ENCODE measurements at places on chromosomes 4 and X.

DNA sequence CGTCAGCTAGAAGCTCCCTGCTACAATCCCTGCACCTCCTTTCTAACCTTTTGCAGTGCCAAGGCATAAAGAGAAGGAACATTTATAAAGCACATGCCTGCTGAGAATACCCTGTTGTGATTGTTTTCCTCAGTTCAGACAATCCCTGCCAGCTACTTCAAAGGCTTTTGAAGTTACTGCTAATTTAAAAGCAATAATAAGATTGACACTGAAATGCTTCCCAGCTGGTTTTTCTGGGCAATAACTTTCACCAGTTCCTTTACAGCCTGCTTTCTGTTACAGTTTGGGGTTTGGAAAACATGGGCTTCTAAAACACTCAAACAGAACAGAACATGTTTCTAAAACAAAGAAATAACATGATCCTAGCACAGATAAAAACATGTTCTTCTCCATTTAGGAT, 232.3 kb upstream of the CPEB2 start:
- DNase-seq = no peak

DNA sequence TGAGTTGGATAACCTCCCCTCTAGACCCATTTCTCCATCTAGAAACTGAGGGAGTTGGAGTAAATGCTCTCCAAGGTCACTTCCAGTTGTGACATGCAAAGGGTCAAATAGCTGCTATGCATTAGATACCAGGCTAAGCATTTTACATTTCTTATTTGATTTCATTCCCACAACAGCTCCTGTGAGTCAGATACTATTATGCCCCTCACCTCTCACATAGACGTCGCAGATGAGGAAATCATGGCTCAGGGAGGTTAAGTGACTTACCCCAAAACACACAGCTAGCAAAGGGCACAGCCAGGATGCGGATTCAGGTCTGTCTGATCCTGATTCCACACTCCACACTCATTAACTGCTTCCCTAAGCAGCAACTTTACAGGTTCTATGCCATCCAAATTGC, 57.7 kb downstream of the PRPS1 start:
- no peak for DNase-seq

- no peak for DNase-seq
Measured at GRCh38 chr4:155532373-155533085, 134.1 kb upstream of the GUCY1A1 start.

- DNase-seq = no peak
Measured at GRCh38 chrX:48541140-48541814, 1.8 kb downstream of the TBC1D25 start.

GRCh38 chrX:70481471-70482270, 37.0 kb downstream of the DLG3 start:
- DNase-seq = no peak

DNA sequence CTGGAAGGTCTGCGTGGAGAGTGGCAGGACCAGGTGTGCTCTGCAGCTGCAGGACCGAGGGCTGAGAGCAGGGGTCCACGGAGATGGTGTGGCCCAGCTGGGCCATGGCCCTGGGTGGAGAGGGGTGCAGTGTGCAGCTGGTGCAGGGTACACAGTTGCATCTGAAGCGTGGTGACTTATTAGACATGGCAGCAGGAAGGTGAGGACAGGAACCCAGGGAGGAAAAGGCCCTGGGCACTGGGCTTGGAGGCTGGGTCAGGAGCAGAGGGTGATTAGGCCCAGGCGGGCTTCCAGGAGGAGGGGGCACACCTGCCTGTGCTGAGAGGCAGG, 214.6 kb upstream of the PSAPL1 start:
- no peak for DNase-seq

GRCh38 chr4:129014566-129015509, 78.5 kb downstream of the SCLT1 start:
- no peak for DNase-seq

- no peak for DNase-seq
Measured at GRCh38 chr4:118348886-118349285, 3.9 kb downstream of the PRSS12 start.

DNA sequence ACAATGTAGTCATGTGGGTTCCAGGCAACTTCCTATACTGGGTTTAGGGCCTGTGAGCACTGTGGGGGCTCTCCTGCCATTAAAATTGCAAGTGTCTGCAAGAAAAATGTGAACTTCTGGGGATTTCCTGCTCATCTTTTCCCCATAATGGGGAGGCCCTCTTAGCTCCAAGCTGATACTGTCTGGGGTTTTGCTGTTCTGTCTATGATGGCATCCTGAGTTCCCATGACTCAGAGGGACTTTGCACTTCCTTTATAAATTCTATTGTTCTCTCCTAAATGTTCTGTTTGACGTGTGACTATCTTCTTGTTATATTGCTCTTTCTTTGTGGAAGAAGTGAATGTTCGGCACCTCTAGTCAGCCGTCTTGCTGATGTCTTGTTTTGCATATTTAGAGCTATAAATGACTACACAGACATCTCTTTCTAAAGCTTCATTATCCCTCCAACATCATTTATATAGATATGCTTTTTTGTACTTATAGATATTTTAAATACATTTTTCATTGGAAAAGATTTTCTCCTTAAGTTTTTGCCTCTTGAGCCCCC, 465.8 kb downstream of the NAF1 start:
- DNase-seq = no peak

GRCh38 chr4:53378171-53378482, 686 bp downstream of the FIP1L1 start:
- no peak for DNase-seq

- peak; percentile 12 for DNase-seq
Measured at GRCh38 chrX:66731398-66731797, 92.5 kb upstream of the EDA2R start.

DNA sequence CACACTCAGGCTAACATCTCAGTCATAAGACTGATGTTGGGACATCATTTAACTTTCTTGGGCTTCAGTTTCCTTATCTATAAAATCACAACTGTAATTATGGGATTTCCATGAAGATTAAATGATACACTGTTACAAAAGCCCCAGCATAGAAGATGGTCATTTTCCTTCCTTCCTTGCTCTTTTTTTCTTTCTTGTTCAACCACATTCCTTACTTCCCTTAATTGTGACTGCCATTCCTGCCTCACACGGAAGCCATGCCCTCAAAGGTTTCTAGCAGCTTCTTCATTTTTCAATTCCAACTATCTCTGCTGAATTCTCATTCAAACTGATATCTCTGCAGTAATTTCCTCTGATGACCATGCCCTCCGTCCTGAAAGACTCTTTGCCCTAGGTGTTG, 311.8 kb downstream of the PPP3CA start:
- DNase-seq = no peak

DNA sequence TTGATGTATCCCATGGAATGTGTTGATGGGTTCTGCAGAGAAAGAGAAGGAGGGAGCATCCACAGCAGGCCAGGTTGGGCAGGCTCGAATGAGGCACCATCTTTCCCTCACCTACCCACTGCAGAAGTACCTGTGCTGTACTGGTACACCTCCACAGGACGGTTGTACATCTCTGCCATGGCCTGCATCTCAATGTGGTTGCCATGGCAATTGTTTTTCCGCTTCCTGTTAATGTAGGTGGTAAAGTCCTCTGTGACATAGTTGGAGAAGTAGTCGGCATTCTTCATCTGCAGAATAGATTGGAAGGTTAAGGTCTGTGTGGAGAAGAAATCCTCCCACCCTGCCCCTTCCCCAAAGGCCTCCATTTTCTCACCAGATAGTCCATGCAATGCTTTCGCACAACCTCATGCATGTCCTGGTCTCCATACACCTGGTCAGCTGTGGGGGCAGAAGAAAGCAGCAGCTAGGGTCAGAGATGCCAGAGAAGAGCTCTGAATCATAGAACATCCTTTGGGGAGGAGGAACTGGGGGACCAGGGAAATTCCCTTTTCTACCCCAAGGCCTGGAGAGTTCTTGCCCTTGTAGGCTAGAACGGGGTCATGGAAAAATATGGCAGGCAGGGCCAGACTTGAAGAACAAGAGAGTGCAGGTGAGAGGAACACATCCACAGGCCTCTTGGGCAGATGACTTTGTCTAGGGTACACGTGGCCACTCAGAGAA, 15.9 kb upstream of the PIM2 start:
- no peak for DNase-seq

DNA sequence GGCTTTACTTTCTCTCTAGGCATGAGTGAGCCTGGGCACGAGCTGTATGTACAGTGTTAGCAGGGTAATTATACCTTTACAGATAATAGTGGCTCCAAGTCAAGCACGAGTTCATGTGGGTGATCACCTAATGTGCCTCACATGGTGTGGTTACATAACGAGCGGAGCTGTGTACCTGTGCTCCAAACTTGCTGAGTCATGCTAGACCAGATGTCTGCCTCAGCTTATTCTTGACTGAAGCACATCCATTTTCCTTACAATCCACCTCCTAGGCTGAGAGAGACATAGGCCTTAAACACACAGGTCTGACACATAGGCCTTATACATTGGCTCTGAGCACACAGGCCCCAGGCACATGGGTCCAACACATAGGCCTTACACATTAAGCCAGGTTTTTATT, 426.6 kb downstream of the GPAT3 start:
- no peak for DNase-seq

- DNase-seq = no peak
Measured at GRCh38 chrX:23668335-23668734, 1.0 kb downstream of the PRDX4 start.

DNA sequence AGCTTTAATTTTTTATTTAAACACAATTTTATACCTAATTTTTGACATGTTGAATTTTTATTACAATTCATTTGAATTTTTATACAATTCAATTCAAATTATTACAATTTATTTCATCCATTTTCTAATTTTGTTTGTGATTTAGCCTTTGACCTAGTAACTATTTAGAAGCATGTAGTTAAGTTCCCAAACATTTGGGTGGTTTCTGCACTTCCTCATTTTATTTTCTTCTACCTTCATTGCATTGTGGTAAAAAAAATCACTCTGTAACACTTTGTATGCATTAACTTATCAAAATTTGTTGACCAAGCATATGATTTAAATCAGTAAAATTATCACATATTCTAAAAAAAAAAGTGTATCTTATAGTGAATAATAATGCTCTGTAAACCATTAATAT, 928.9 kb downstream of the ARAP2 start:
- DNase-seq = no peak

GRCh38 chr4:45663628-45664081, 460.2 kb downstream of the GABRG1 start:
- no peak for DNase-seq

GRCh38 chr4:155964016-155964891, 10.6 kb upstream of the CTSO start:
- no peak for DNase-seq

- no peak for DNase-seq
Measured at GRCh38 chr4:137693641-137694040, 161.3 kb upstream of the PCDH18 start.

DNA sequence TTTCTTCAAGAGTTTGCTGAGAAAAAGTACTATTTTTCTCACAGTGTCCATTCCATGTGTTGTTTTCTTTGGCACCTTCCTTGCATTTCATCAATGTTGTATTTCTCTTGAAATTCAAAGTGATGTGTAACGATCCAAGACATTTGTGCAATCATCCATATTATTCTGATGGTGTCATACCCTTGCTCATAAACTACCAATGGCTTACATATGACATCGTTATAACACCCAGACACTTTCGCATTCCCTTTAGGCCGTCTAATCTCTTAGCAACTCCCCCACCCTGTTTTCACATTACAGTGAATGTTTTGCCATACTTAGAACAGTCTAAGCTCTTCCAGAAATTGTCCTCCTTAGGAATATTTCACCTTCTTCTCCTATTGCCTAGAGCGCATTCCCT, 1779.0 kb downstream of the PCDH7 start:
- no peak for DNase-seq

DNA sequence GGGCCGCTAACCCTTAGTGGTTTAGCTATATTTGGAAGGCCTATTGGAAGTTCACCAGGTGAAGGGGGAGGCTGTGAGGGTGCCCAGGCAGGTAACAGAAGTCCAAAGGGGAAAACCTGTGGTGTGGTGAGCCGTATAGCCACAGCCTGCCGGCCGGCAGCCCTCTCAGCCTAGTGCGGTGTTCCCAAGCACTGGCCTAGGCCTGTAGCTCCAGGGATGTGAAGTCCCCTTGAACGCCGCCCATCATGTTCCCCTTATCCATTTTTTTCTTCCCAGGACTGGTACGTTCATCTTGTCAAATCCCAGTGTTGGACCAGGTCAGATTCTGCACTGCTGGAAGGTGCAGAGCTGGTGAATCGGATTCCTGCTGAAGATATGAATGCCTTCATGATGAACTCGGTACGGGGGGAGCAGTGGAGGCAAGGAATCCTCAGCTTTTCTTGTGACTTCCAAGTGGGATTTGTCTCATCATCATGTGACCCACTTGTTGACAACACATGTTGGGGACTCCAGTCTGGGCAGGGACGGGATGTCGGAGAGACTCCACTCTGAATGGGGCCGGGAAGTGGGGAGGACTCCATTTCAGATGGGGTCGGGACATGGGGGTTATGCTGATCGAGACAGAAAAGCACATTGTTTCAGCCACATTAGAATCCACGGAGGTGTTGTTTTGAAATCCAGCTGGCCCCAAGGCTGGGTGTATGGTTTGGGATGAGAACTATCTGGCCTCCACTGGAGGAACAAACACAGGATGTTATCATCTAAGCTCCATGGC, 39.2 kb upstream of the MSANTD1 start:
- DNase-seq = no peak

- no peak for DNase-seq
Measured at GRCh38 chr4:142353149-142353738, 492.9 kb downstream of the INPP4B start.

- no peak for DNase-seq
Measured at GRCh38 chrX:120457766-120458180, 11.3 kb downstream of the LAMP2 start.

DNA sequence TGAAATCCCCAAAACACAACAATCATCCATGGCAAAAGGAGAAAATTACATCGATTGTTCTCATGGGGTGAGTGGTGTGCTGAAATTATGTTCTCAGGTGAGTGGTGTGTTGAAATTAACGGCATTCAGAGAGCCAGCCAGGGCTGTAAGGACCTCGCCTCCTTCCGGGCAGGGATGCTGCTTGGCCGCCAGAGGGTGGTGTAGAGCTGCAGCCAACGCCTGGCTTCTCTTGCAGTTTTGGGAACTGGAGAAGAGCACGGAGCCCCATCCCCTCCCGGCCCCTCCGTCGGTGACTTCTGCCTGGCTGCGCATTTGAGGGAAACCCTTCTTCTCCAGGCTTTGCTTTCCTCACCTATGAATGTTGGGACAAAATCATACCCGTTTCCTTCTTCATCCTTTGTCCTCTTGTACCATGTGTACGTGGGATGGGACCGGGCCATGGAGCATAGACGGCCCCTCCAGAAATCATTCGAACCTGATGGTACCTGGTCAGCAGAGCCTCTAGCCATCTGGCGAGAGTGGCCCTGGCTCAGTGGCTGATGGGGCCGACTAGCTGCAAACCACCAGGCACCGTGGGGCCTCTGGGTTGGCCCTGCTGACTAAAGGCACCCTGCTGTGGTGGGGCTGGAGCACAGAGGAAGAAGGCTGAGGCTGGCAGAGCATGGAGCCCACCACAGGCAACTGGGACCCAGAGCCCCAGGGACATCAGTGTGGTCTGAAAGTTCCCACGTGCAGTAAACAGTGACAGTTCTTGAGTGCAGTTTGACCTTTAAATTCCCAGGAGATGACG, 28.4 kb downstream of the TRMT44 start:
- peak; percentile 27 for DNase-seq

GRCh38 chr4:184250795-184251669, 33.4 kb upstream of the ENPP6 start:
- DNase-seq = peak; percentile 34

GRCh38 chrX:111877681-111878080, 1.7 kb downstream of the TRPC5OS start:
- DNase-seq = no peak

- DNase-seq = peak; percentile 18
Measured at GRCh38 chr4:88522702-88523324, 763 bp downstream of the PYURF start.

All from naive B cell (primary cell).